ENCODE measurements at places on chromosomes 3 and 15.

GRCh38 chr15:27448986-27449385, 478.0 kb downstream of the GABRG3 start:
- no peak for DNase-seq

- peak; percentile 68 for DNase-seq
These were observed 165.6 kb downstream of the NSMCE3 start for GRCh38 chr15:29103824-29104565.

DNA sequence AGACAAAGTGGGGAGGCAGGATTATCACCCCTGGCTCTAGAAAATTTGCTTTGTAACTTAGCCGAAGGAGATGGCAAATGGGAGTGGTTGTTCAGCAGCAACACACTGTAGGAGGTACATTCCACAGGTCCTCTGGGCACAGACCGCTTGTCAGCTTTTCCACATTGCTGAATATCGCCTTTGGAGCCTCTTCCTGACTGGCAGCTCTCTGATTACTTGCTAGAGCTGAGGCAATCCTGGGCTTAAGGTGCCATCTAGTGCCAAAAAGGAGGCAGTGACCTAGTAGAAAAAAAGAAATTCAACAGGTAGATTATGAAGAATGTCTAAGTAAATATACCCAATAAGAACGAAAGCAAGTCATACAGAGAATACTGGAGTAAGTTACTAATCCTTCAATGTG, 13.1 kb upstream of the SCN5A start:
- DNase-seq = no peak

GRCh38 chr3:172625404-172625803, 85.5 kb downstream of the NCEH1 start:
- DNase-seq = no peak

DNA sequence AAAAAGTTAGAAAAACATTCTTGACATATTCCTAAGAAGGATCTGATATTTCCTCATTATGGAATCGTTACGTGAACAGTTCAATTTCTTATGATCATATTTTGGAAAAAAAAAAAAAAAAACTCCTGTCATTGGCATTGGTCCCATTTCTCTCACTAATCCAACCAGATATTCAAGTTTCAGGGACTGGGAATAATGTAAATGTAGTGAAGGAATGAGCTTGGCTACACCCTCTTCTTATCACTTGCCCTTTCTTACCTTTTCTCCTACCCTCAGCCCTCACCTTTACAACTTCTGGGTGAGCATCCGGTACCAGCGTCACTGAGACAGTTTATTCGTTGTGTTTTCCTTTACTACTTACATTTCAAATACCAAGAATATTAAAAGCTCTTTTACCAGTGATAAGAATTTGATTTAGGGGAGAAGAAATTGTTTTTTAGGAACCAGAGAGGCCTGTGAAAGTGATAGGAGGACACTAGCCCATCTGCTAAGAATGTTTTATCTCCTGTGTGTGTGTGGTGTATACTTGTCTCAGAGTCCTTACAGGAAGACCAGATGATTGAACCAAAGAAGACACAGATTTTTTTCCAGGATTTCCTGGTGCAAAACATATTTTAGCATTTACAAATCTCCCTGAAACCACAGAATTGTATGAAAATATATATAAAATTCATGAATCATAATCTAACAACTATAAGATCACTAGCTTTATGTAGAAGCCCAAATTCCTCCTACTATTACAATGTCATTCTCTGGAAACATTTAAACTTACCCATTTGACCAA, 946.7 kb downstream of the ZPLD1 start:
- DNase-seq = no peak

GRCh38 chr3:4831580-4831950, 147.7 kb upstream of the BHLHE40 start:
- no peak for DNase-seq

- no peak for DNase-seq
These were observed 10.4 kb downstream of the TNK2 start for GRCh38 chr3:195897853-195898415.

DNA sequence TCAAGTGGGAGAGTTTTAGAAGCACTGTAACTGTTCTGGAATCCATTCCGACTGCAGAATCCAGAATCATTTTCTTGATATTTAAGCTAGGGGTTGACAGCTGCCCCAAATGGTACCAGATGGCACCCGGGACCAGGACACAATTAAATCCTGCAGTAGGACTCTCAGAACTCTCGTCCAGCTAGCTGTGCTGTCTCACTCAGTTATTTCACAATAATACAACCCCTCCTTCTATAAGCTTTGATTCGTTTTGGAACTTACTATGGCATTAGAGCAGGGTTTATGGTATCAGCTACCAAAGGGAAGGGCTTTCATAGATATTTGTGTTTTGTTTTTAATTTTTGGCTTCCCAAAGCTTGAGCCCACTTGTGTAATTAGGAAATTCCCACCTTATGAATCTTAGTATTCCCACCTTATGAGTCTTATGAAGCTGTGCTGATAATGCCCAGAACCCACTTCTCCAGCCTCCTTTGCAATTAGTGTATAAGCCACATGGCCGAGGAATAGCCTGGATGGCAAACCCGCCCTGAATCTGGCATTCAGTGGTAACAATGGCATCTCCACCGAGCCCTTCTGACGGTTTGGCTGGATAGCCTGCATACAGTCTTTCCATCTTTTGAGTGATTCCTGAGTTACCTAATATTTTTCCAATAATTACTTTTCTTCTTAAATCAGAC, 120.1 kb downstream of the UACA start:
- DNase-seq = no peak

- DNase-seq = no peak
These were observed 127.8 kb upstream of the P2RY1 start for GRCh38 chr3:152706991-152707713.

DNA sequence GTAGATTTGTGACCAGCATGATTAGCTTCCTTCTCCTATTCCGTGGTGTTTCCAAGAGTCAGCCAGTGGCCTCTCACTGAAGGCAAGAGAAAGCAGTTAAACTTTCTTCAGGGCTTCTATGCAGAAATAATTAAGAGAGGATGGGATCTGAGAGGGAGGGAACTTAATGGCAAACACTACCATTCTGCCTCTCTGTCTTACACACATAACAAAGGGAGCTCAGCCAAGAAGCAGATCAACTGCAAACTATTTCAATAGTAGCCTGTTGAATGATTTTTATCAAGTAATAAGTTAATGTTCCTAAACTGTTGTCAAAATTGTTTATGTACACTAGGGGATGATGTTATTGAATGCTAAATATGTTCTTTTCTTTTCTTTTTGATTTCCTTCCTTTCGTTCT, 11.8 kb downstream of the OXSR1 start:
- no peak for DNase-seq

- no peak for DNase-seq
These were observed 560.0 kb upstream of the KCNMB2 start for GRCh38 chr3:177976241-177976640.

GRCh38 chr3:32138545-32139104, 32.2 kb downstream of the GPD1L start:
- no peak for DNase-seq

GRCh38 chr15:60328852-60329443, 68.8 kb downstream of the ANXA2 start:
- peak; percentile 33 for DNase-seq

- DNase-seq = peak; percentile 73
These were observed 68.4 kb upstream of the TNFAIP8L3 start for GRCh38 chr15:51162865-51163762.

DNA sequence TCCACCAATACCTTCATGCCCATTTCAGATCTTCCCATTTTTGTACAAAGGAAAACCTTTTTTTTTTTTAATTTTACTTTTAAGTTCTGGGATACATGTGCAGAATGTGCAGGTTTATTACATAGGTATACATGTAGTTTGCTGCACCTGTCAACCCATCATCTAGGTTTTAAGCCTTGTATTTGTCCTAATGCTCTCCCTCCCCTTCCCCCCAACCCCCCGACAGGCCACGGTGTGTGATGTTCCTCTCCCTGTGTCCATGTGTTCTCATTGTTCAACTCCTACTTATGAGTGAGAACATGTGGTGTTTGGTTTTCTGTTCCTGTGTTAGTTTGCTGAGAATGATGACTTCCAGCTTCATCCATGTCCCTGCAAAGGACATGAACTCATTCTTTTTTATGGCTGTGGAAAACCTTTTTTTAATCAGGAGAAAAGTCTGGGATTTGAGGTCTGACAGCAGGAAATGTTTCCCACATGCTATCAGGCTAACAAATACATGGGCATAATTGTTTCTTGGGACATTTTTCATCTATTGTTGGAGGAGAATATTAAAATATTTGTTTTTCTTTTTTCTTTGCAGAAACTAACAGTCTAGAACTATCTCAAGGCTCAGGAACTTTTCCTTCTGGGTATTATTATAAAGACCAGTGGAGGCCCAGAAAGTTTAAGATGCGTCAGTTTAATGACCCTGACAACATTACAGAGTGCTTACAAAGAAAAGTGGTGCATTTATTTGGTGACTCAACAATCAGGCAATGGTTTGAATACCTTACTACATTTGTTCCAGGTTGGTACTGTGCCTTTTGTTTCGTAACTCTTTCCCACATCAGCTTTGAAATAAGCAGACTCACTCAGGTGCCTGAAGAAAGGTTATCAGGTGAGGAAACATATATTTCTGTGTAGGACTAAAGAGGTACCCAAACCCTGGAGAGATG, 32.8 kb upstream of the NFKBIZ start:
- DNase-seq = no peak

DNA sequence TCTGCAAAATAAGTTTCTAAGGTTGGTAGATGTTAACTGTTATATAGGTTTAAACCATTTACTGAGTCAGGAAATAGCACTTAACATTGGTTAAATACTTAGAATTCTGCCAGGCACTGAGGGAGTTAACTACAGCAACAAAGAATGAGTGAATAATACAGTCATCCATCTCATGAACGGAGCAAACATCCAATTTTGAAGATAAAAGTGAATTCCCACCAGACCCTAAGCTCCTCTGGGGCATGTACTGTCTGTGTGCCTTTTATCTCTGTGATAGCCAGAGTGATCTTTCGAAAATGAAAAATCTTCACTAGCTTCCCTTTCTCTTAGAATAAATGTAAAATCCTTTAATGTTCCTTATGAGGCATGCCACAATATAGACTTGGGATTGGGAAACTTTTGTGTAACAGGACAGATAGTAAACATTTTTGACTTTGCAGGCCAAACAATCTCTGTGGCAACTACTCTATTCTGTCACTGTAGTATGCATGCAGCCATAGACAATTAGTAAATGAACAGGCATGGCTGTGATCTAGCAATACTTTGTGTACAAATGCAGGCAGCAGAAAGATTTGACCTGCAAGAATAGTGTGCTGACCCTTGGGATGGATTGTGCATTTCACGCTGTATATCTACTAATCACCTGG, 294.5 kb upstream of the LMCD1 start:
- DNase-seq = no peak

- no peak for DNase-seq
These were observed 1017.2 kb downstream of the TUSC7 start for GRCh38 chr3:117726776-117727175.

GRCh38 chr3:183697610-183698317, at the start of gene YEATS2:
Gene YEATS2 (plus strand): TSS chr3:183697797. CDS start chr3:183715163, 17,366 bp downstream.
- DNase-seq = peak; percentile 79

- no peak for DNase-seq
These were observed 580.0 kb downstream of the ZNF385D start for GRCh38 chr3:21170964-21171363.

DNA sequence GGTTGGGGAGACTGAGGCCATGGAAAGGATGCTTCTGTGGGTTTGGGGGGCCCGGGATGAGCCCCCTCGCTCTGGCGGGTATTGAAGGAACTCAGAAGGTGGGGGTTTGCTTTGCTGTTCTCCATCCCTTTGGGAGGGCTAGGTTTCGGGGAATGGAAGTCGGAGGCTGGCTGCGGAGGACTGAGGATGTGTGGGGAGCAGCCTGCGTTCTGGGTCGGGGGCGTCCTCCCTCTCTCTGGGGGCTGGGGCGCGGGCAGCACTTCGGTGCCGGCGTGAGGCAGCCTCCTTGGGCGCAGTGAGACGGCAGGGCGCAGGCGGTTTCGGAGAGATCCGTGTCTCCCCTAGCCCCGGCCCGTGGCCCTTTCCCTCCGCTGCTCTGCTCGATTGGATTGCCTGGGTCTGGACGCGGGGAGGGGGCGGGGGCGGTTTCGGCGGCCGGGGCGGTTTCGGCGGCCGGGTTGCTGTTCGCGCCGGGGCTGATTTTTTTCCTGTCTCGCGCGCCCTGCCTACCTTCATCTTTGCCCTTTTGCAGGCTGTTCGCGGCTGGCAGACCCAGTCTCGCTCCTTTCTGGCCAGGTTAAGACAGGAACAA, 1.4 kb downstream of the PTPRG start:
- peak; percentile 1 for DNase-seq

GRCh38 chr3:64008487-64009351, 14.6 kb downstream of the PSMD6 start:
- no peak for DNase-seq

GRCh38 chr15:62021991-62022600, 38.2 kb downstream of the VPS13C start:
- DNase-seq = no peak

- DNase-seq = no peak
These were observed 10.2 kb downstream of the PRICKLE2 start for GRCh38 chr3:64215103-64215502.

DNA sequence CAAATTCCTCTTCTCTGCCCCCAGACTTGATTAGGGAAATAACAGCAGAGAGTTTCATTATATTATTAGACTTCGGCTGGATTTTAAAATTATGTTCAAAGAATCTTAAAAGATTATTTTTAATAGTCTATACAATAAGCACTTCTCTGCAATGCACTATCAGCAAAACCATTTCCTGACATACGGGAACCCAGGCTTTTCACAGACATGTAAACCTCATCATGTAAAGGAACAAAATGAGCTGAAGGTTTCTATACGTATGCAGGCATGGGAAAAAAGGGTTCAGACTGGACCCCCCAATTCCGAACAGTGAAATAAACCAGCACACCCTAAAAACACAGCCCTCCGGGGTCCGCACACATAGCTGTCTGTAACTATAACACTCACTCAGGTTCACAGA, 77.5 kb upstream of the LMOD3 start:
- no peak for DNase-seq

DNA sequence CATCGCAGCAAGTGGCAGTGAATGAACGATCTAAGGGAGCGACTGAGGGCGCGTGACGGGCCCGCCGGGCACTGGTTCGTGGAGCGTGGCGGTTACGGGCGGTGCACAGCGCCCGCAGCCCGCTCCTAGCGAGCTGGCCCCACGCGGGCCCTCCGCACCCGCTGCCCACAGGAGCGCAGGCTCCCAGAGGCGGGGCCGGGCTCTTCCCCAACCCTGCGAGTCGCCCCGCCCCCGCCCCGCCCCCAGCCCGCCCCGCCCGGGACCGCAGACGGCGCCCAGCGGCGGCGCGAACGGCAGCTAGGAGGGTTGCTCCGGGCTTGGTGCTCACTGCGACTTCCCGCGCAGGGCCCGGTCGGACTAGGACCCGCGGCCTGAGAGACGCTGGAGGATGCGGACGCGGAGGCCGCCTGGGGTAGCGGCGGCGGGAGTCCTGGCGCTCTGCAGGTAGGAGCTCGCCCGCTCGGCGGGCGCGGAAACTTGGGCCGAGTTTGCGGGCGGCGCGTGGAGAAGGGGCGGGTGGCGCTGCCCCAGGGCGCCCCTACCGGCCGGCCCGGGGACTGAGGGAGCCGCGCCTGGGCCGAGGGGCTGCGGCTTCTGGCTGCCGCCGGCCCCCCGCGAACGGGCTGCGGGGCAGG, at the start of gene C15orf39:
Gene C15orf39 (plus strand): TSS at position 267 of the 635 bp plus-strand sequence. CDS start 4,167 bp downstream, outside the sequence.
- DNase-seq = peak; percentile 82

Data from activated naive CD8-positive, alpha-beta T cell treated with anti-CD3 and anti-CD28 coated beads, Interleukin-2, amount 50 U/mL, for 24 hours (primary cell).